ENCODE measurements at places on chromosomes 7 and 10.

GRCh38 chr7:66682350-66683093 is 53.8 kb downstream of the KCTD7 start:
- DNase-seq = peak; percentile 31

DNA sequence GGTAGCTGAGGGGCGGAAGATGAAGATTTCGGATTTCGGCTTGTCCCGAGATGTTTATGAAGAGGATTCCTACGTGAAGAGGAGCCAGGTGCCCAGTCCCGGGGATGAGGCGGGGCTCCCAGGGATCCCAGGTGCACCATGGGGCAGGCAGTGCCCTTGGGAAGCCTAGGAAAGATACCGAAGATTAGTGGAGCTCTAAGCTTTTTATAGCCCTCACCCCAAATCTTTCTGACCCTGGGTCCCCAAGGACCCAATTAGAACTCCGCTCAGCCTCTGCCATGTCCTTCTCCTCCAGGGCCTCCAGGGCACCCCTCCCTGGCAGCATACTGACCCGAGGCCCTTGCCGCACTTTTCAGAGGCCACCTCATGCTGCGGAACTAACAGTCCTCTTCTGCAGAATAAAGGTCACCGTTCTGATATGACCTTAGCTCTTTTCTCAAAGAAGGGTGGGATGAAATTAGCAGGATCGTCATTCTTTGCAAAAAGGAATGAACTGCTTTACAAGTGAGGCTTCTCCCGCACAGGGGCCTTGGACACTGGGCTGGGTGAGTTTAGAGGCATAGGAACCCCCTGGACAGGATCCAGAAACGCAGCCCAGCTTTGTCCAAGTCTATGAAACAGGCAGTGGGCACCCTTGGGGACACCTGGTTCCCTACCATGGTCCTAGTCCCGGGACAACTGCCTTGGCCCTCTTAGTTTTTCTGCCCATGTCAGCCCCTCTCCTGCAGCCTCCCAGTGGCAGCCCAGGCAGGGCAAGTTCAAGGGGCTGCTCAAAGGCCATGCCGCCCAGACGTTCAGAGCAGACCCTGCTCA is 17.9 kb upstream of the CSGALNACT2 start:
- DNase-seq = no peak

- DNase-seq = no peak
Measured at GRCh38 chr10:113967126-113967525, 76.5 kb upstream of the ADRB1 start.

DNA sequence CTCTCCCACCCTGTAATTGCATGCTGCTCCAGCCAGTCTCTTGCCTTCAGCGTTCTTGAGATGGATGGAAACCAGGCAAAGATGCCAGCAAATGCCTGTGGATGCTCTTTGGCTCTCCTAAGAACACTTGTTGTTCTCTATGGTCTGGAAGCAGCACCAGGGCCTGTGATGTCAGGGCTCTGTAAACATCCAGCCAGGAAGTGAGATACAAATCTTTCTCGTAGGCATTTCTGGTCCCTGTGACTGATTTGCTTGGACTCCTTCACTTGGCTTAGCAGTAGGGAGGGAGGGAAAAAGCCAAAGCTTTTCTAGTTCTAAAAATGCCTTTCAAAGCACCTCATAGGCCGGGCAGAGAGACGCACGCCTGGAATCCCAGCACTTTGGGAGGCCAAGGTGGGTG is 201.3 kb downstream of the REEP3 start:
- no peak for DNase-seq

DNA sequence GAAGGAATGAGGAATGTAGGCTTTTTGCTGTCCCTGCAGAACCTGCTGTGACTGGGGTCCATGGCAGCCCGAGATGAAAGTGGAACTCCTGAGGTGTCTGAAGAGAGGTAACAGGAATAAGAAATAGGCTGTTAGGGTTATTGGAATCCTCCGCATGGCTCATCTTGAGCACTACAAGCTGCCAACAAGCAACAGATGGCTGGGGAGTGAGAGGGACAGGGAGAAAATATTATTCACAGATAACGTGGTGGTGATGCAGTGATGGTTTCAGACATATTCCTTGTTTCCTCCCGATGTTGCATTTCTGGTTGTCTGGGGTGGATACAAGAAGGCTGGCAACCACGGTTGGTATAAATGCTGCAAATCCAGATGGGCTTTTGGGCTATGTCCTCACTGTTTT is 46.1 kb downstream of the AP3M1 start:
- no peak for DNase-seq

DNA sequence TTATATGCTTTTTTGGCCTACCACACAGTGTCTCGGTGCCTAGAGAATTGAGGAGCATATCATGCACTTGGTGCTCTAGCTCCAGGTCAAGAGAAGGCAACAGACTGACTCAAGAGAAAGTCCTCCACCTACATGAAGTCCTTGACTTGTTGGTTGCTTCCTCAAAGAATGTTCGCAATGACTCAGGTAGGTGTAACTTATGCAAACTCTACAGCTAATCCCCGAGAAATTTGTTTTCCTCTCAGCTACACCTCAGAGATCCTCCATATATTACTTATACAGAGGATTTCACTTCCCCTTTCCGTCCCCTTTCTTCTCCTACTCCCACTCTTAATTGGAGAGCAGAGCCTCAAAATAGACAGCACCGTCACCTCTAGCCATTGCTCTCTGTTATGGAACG is 1013.1 kb downstream of the KCNMA1 start:
- no peak for DNase-seq

DNA sequence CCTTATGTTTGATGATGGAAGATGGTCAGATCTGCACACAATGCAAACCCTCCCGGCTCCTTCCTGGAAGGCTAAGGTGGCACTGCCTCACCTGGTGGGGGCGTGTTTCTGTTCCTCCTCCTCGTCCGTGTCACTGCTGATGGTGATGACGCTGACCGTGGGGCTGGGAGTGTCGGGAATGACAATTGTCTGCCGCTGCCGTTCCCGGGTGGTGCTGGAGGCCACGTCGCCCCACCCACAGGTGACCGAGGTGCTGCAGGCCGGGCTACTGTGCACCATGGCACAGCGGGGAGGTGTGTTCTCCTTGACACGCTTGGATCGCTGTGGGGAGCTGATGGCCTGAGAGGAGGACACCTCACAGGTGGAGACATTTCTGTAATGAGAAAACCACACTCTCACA is 73.1 kb downstream of the CLEC2L start:
- DNase-seq = no peak

GRCh38 chr10:11009471-11010308 is 8.0 kb upstream of the CELF2 start:
- no peak for DNase-seq

DNA sequence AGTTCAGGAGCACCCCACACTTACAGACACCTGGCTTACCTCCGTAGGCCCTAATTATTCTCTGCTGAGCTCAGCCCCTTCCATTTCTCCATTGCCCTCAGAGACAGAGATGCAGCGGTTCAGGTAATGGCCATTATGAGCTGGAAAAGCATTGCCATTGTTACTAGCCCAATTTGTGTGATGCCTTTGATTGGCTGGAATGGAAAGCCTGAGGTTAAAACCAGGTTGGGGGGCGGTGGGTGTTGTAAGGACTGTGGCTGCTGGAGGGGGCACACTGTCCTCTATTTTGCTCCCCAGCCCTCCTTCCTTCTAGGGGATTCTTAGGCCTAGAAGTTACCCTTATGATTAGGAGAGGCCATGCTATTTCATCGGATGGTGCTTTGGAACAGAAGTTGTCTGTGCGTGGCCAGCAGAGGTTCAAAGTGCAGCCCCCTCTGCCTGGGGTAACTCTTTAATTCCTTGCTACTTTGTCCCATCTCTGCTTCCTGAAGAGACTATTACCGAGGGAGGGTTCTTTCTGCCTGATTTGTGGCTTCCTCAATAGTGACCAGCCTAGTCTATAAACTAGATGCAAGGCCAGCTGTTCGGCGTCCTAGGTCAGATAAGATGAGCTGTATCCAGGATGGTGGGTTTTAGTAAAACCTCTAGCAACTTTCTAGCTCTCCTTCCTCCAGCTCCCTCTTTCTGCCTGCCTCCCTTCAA is 14.2 kb upstream of the ACSL5 start:
- no peak for DNase-seq

DNA sequence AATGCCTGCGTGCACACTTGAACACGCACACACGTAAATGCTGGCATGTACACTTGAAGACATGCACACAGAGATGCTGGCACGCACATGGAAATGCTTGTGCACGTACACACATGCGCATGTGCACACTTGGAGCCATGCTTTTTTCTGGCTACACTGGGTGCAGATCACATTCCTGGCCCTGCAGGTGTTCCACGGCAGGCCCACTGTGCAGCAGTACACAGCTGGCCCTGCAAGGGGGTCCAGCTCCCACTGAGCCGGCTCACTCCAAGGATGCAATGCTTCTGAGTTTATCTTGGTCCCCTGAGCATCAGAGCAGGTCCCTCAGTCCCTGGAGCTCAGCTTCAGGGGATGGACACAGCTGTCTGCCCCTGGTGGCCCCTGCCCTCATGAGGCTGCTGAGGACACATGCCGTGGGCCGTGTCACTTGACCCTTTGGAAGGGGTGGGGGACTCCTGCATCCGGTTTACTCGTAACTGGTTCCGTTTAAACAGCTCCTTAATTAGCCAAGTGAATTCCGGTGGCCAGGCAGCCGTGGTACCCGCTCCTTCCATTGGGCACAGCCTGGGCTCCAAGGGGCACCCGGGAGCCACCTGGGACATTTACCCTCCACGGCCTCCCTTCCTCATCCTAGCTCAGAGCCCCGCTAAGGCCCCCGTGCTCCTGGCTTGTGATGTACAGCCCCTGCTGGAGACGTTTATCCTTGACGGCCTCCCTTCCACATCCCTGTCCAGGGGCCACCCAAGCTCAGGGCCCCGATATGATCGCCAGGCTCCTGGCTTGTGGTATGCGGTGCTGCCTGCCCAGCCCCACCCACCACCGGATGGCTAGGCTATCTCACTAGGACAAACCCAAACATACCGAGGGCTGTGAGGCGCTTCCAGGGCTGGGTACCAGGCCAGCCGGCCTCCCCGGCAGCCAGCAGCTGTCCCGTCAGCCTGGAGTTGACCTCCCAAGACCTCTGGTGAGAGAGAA is 39.5 kb upstream of the DPYSL4 start:
- DNase-seq = no peak

GRCh38 chr10:5752301-5752871 is 60.8 kb downstream of the GDI2 start:
- no peak for DNase-seq

DNA sequence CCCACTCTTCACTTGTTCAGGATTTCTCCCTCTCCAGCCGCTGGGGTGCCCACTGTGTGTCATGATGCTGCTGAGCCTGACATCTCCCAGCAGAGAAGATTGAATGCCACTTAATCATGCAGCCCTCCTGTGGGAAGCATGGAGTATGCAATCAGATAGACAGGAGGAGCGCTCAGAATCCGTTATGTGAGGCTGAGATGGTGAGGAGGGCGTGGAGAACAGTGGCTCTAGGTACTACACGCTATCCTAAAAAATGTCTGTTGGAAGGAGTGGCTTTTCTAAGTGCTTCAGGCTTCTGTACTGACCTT is 334.3 kb downstream of the LRMDA start:
- DNase-seq = no peak

DNA sequence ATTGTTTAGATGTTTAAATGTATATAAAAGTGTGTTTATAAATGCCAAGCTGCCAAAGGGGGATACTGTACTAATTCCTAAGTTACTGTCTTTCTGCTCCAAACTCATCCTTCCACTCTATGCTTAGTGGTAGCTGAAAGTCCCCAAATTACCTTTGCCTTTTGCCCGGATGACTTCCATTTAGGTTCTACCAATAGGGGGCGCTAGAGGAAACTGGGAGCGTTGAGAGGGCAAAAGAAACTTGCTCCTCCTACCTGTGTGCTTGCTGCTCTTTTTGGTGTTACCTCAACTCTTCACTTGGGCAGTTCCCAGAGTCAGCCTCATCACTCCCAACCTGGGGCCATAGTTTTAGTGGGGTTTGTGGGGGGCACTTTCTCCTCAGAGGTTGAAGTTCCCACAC is 5.9 kb upstream of the OR2A25 start:
- no peak for DNase-seq

DNA sequence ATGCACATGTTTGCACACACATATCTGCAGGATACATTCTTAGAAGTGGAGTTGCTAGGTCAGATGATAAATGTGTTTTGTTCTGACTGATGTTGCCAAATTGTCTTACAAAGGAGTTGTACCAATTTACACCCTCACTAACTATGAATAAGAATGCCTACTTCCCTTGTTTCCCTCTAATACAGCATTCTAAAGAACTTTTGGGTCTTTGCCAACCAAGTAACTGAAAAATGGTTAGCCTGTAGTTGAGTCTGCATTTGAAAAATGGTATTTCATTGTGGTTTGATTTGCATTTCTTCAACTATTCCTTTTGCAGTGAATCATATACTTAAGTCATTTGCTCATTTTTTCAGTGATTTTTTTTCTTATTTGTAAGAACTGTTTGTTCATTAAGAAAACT is 48.4 kb downstream of the TMEM26 start:
- no peak for DNase-seq

GRCh38 chr10:87578160-87578841 is 73.6 kb downstream of the MINPP1 start:
- no peak for DNase-seq

GRCh38 chr7:17239046-17239445 is 59.4 kb upstream of the AHR start:
- no peak for DNase-seq

DNA sequence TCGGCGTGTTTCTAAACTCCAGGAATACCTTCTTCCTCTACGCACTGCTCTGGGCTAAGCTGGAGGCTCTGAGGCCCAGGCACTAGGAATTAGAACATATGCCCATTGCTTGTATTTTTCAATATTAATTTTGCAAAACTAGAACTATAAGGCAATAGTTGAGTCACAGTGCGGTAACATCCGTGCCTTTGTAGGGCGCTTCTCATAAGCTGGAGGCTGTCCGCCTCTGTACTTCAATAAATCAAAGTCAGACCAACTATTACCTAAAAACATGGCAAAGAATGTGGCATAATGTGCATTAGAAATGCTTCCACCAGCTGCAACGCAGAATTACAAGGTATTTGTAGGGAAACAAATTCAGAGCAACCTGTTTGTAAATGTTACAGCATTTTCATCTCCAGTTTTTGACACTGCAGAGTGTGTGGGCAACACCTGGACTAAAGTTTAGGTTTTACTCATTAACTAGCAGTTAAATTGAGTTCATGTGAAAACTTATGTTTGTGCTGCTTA is 440 bp upstream of the MINDY3 start:
- DNase-seq = no peak
